ENCODE measurements at places on chromosomes 2 and 18. TPM values are rescaled to one million over a fixed set of nuclear protein-coding genes. Genes with fewer than 3 reads are reported as not detected.

- DNase-seq, result no peak
These were observed 123.6 kb upstream of the EFEMP1 start for GRCh38 chr2:56047136-56047535.

- DNase-seq, result no peak
These were observed 3.5 kb downstream of the DUSP11 start for GRCh38 chr2:73776381-73776780.

GRCh38 chr2:172256886-172257285 is 154.2 kb upstream of the DLX2 start:
- no peak for DNase-seq

DNA sequence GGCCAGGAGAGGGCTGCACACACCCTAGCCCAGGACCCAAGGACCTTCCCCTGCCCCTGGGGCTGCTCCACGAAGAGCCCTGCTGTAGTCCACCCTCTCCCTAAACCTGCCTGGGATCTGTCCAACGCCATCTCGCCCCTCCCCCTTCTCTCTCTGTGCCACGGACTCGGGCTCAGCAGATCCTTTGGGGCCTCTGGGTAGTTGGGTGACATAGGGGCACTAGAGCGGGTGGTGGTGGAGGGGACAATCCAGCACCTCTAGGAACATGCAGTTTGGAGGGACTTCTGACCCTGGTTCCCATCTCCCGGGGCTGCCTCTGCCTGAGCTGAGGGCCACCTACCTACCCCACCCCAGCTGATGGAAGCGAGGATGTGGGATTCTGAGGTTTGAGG is 7.3 kb upstream of the CRYBA2 start:
- DNase-seq, result no peak

GRCh38 chr2:226730481-226730880 is 69.1 kb downstream of the IRS1 start:
- DNase-seq, result no peak

GRCh38 chr2:79770926-79771325 is 258.1 kb downstream of the CTNNA2 start:
- no peak for DNase-seq

DNA sequence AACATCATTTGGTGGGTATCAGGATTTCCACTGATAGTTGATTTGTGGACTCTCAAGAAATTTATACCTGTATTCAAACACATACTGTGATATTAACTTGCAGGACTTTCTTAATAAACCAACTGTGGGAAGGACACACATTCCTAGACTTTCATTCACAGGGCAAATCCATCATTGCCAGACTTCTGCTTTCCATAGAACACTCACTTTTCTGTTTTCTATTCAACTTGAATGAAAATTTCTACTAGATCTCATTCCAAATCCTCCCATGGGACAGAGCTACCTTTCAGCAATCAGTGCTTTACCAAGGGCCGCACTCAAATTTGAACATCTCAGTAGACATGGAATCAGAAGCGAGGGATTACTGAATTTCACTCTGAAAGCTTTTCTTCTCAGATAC is 612.5 kb downstream of the IRS1 start:
- DNase-seq, result no peak

DNA sequence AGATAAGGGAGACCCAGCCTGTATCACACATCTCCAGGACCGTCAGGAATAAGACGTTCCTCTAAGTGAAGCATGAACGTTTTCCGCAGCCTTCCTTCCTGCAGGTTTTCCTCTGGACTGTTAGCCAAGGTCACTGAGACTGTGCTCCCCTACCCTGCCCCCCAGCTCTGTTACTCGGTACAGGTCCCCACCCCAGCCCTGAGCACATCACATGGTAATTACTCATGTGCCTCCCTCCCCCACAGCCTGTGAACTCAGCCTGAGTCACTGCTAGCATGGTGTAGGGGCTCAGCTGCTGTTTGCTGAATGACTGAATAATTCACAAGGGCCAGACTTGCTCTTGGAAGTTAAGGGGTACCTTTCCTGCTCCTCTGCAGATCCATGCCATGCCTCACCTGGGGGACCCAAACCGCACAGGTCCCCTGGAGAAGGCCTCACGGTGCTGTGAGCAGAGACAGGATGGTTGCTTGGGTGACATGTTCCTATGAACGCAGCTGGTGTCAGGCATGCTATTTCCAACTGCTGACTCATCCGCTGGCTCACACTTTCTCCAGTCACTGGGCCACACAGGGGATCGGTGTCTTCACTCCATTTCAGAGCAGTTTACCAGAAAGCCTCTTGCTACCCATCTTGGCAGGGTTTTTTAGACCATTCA is 88.2 kb downstream of the PLB1 start:
- DNase-seq, result peak; percentile 82

- no peak for DNase-seq
These were observed 122.5 kb downstream of the PLEKHM3 start for GRCh38 chr2:207902821-207903220.

Gene NEUROD1
- polyA plus RNA-seq, result not detected

Gene ANKRD23
- 1.4 TPM for polyA plus RNA-seq

Gene TUBA3E
- polyA plus RNA-seq, result not detected

Gene AGXT
- not detected for polyA plus RNA-seq

Data from BJ (cell line).